ENCODE measurements at places on chromosomes 13 and 19.

GRCh38 chr13:110589793-110590390 lies 25.5 kb upstream of the NAXD start:
- no peak for DNase-seq

DNA sequence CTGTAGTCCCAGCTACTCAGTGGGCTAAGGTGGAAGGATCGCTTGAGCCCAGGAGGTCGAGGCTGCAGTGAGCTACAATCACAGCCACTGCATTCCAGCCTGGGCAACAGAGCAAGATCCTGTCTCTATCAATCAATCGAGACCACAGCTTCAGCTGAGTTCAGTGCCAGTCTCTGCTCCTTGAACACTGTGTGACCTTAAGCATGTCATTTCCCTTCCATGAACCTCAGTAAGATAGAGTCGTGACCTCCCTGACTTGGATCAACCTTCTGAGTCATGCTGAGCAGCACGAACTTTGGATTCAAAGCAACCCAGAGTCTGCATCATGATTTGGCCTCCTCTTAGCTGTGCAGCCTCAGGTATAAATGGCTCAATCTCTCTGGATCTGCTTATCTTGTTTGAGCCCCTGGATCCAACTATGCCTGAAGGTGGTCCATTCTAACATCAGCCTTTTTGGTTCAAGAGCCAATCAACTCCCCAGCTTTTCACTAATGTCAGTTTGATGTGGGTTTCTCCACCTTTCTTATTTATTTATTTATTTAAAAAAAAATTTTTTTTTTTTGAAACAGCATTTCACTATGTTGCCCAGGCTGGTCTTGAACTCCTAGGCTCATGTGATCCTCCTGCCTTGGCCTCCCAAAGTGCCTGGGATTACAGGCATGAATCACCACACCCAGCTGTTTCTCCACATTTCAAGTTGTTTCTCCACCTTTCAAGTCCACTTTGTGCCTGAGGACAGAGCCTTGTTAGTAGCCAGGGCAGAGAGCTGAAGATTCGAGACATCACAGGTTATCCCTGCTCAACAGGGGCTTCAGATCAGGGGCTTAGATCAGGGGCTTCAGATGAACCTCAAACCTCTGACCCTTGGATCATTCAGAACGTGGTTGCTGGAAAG lies 26.4 kb downstream of the PTPRS start:
- no peak for DNase-seq

DNA sequence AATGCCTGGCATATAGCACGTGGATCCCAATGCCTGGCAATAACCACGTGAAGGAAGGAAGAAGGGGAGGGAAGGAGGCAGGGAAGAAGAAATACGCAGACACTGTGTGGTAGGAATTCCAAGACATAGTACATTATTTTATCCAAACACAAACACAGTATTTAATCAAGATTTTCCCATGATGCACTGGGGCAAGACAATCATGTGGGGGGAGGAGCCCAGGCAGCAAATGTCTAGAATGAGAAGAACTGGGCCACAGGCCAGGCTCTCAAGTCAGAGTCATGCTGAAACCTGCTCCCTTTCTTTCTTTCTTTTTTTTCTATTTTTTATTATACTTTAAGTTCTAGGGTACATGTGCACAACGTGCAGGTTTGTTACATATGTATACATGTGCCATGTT lies 717.9 kb downstream of the UQCRFS1 start:
- DNase-seq, result no peak

- DNase-seq, result no peak
These were observed 10.8 kb downstream of the PRR36 start for GRCh38 chr19:7863157-7863970.

DNA sequence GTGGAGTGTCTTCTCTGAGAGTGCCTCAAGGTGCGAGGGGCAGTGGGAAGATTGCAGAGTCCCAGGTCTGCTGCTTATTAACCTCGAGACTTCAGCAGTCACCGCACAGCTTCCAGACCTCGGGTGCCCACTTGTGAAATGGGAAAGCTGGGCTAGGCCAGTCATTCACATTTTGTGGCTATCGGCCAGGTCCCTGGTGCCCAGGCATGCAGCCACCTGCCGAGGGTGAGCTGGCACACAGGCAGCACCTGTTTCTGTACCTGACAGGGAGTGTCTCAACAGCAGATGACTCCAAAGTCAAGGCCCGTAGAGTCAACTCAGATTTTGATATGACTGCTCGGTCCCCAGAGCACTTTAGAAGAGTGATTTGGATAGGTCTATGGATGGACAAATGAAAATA lies 21.9 kb downstream of the UQCRFS1 start:
- DNase-seq, result no peak

DNA sequence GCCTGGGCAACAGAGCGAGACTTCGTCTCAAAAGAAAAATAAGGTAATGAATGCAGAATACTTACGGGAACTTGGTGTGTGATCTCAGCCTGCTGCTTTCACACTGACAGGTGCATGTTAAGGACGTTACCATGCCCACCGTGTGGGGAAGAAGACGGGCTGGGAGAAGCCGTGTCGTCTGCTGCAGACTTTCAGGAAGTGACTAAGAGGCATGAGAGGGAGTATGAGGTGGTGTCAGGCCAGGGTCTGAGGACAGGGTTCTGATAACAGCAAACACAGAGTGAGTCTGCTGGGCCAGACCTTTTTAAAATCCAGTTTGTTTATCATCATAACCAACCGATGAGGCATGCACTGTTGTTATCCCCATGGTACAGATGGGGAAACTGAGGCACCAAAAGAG lies 13.6 kb upstream of the GALP start:
- DNase-seq, result no peak

DNA sequence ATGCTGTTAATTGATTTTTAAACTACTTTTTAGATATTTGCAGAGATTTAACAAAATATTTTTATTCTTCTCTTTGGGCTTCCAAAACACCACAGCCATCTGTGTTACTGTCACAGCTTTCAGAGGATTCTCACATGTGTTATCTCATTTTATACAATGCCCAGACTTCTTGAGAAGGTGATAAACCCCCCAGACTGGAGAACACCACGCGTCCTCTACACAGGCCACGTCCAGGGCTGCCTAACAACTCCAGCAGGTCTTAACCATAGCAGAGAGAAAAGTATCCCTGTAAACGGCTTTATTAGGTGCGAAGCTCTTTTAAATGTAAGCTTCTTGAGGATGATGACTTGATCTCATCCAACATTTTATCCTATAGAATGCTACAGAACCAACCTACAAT lies 2.0 kb downstream of the GPR183 start:
- DNase-seq, result no peak

GRCh38 chr13:79435561-79435990 lies 29.5 kb upstream of the RBM26 start:
- DNase-seq, result no peak

DNA sequence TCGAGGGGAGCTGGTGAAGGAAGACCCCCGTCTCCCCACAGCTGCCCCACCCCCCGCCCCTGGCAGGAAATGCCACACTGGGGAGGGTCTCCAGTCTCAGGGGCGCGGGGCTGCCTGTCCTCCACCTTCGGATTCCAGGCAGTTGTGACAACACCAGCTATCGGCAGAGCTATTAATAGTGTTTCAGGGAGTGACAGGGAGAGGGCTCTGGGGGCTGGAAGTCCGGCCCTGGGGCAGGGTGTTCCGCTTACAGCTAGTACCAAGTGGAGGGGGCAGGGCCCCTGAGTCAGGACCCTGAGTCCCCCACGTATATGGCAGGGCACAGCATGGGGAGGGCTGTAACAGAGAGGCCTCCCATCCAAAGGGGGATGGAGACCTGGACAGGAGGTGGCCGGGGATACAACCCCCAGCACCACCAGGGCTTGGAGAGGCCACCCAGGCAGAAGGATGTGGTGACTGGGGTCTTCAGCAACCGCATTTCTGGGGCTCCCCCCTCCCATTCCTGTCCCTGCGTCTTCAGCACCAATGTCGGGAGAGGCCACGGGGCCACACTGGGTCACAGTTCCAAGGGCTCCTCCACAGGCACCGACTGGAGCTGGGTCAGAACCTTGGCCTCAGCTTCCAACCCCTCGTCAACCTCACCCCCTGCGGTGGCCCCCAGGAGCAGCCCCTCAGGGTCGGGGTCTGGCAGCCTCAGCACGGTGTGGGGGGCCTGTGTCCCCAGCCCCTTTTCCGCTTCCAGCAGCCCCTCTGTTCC lies 3.9 kb downstream of the SIX5 start:
- DNase-seq, result no peak

- DNase-seq, result no peak
These were observed 24.5 kb upstream of the LPAR6 start for GRCh38 chr13:48437371-48437770.

- DNase-seq, result no peak
These were observed 13.9 kb downstream of the WTIP start for GRCh38 chr19:34495416-34495815.

Measured in activated naive CD4-positive, alpha-beta T cell (primary cell).